NCI-H345 (cell line): ENCODE measurements at places on chromosomes 1 and 21.

- no peak for DNase-seq
These were observed 85.1 kb downstream of the PCSK9 start for GRCh38 chr1:55124470-55124869.

GRCh38 chr21:41477641-41478318 is 30.2 kb downstream of the TMPRSS2 start:
- DNase-seq = peak; percentile 87

- no peak for DNase-seq
These were observed 18.0 kb downstream of the FRRS1 start for GRCh38 chr1:99748419-99748818.

DNA sequence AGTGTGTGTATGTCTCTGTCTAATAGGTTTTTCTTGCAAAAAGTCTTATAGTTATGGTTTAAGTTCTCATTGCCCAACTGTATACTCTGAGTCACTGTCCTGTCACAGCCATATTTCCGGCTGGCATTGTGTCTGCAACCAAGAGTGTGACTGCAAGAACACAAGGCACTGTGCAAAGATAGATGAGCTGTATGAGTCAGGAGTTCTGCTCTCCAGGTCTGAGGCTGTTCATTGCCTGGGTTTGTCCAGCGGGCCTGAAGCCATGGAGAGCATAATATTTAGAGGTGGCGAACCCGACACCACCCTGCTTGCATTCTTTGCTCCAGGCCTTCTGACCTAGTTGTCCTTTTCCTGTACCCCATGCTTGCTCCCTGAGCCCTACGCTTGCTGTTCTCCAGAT is 50.9 kb upstream of the CNIH3 start:
- no peak for DNase-seq

GRCh38 chr1:221263831-221264767 is 384.9 kb downstream of the HLX start:
- DNase-seq = peak; percentile 45

- DNase-seq = no peak
These were observed 69.6 kb downstream of the GBP6 start for GRCh38 chr1:89433421-89433820.

- no peak for DNase-seq
These were observed 482 bp upstream of the MTR start for GRCh38 chr1:236794585-236795034.

DNA sequence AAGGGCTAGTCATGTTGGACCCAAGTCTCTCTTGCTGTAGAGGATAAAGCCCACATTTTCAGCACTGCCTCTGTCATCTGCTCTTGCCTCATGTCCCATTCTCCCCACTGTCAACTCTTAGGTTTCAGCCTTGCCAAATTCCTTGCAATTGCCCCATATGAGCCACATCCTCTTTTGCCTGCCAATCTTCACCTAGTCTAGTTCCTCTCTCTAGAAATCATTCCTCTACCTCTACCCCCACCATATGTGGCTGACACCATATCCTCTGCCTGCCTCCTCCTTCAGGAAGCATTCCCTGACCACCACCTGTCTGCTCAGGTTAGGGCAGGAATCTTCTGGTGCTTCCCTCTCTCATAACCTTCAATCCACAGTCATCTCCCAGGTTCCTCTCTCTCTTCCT is 38.2 kb downstream of the SLC9A1 start:
- no peak for DNase-seq

DNA sequence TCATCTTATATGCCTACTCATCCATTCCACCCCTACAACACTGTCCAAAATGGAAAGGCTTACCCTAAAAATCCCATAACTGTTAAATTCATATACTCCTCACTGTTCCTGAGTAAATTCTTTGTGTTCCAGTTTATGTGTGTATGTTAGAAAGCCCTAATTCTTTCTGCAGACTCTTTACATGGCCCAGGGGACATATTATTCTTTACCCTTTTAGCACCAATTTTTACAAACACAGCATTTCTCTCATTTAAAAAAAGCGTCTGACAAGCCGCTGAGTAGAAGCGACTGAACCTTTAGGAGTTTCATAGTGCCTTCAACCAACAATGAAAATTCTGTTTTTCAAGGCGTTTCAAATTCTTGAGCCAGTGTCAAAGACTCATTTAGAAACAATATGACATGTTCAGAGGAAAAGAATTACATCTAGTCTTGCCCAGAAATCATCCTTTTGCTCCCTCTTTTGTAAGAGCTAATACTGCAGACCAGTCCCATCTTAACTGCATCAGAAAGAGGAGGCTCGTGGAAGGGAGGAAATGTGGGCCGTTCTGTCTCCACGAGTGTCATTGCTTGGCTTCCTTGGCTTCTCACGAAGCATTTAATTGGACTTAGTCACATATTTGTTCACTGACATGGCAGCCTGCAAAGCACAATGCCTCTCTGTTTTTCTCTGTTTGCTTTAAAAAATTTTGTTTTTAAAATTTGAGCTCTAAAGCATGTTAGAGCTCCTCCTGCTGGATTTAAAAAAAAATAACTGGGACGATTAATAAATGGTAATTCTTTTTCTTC is 21.3 kb upstream of the C1orf105 start:
- DNase-seq = peak; percentile 5

- DNase-seq = no peak
These were observed 3.7 kb upstream of the LRP8 start for GRCh38 chr1:53331446-53332185.

GRCh38 chr21:46055863-46056281 is 42.0 kb upstream of the COL6A2 start:
- DNase-seq = no peak

DNA sequence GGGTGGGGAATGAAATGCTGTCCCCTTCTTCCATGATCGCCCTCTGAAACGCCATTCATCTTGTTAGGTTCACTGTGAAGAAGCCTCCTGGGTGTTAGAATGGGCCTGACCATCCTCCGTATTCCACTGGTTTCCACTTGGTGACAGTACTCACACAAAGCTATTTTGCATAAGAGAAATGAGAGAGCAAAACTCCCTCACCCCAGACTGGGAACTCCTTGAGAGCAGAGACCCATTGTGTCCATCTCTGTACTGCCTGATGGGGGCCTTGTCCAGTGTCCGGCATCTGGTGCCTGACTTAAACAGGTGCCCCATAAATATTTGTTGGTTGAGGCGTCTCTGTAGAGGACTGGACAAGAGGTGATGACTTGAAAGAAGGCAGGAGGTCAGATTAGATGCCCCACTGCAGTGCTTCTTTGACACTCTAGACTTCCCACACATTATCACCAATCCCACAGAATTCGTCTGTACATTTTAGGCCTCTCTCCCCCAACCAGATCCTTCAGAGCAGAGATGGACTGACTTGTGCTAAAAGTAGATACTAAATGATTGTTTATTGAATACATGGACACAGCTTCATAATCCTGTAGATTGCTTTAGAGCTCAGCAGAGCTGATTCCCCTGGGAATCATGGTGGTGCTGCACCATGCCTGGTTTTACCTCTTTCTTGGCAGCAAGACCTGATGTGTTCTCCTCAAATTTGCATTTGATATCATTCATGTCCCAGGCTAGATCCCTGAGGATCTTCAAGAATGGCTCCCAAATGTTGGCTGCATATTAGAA is 22.4 kb upstream of the KCNA2 start:
- no peak for DNase-seq

GRCh38 chr1:2983319-2983705 is 38.0 kb upstream of the ACTRT2 start:
- DNase-seq = no peak

DNA sequence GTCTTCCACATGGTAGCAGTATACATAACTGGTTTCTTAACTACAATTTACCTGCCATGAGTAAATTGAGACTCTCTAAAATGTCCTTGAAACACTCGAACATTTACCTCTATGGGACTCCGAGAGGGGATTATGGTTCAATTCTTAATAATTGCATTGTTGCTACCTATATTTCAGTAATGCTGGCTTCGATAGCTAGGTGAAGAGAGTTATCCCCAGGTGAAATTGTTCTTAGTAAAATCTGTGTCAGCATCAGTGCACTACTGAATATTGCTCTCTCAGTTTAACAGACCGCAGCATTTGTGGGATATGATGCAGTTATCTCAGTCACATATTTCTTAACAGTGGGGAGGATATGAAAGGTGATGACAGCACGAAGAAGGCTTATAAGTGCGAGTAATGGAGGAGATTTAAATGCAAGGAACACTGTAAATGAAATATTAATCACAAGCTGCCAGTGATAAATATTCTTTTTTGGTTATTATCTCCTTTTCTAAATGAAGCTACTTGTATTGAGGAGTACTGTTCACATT is 801.9 kb downstream of the BRINP3 start:
- no peak for DNase-seq

DNA sequence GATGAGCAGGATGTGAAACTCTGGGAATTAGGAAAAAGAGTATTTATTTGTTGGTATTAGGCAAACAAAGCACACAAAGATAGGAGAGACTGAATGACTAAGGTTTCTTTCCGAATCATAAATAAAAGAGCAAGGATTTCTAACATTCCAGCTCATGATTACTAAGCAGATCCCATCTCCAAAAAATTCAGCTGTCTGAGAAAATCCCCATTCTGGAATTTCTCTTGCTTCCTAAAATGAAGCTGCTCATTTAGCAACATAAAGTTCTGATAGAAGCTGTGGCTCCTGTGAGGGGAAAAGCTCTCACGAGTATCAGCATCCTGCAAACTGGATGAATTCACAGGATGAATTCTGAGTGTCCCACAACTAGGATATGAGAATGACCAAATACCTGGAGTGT is 6.7 kb upstream of the SH2D5 start:
- no peak for DNase-seq

DNA sequence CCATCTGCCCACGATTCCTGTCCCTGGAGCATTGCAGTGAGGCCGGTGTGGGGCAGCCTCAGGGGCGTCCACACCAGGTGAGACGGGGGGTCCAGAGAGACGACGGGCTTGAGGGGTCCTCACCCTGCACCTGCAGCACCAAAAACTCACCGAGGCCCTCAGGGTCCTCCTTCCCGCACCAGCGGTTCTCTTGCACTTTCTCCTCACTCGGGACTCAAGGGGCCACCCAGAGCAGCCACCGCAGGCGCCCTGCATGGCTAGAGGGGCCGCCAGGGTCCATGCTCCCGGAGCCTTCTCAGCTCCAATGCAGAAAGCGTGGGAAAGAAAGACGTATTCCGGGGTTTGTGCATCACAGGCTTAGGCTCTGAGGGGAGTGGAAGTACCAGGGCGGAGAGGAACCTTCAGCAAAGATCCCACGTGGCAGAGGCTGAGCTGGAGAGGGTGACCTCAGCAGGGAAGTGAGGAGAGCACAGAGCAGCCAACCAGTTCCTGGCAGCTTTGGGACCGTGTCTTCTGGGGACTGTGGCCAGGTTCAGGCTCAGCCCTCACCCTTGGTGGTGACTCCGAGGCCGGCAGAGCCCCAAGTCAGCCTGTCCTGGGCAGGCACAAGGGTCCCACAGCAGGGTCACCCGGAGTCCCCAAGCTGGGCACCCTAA is 19.5 kb upstream of the COL6A2 start:
- no peak for DNase-seq

DNA sequence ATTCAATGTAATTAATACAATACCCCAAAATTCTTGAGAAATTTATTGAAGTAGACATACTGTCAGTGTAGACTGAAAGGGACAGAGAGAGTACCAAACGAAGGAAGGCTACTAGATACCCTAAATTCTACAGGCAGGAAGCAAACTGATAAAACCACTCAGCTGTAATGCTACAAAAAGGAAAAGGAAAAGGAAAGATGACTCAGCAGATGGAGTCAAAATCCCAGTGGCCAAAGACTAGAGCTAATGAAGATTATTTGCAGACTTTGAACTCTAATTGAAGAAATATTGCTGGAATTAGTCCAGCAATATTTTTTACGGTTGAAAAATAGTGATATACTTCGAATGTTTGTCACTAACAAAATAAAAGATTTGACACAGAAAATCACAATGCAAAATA is 671.9 kb downstream of the BRINP3 start:
- DNase-seq = no peak

- DNase-seq = no peak
These were observed 10.8 kb downstream of the IL24 start for GRCh38 chr1:206908038-206908437.

DNA sequence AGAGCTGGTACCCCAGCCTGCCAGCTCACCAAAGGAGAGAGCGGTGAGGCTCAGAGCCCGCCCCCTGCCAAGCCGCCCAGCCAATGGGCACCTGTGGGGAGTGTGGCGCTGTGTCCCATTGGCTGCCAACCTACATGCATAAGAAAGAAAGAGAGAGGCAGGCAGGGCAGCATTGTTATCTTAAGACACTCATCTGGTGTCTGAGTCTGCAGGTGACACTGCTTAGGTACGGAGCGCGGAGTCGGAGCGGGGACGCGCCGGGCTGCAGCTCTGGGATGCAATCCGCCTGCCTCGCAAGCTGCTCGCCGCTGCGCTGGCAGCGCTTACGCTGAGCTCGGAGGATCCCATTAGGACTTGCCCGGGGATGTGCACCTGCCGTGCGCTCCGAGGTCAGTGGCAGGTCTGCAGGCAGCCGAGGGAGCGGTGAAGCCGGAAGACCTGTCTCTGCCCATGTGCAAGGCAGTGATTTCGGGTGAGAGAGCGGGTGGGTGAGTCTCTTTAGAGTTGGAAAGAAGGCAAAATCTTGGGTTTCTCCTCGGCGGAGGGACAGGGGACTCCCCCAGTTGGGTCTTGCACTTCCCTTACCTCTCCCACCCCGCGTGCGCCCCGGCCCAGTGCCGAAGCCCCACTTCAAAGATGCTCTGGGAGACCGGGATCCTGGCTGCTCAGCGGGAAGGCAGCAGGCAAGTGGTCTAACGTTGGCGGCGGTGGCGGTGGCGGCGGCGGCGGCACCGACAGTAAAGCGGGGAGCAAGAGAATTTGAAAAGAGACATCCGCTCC is at the start of gene BRINP2:
Gene BRINP2 (plus strand): TSS at position 203 of the 780 bp plus-strand sequence. CDS start 58,919 bp downstream, outside the sequence.
- DNase-seq = peak; percentile 83

GRCh38 chr1:163381487-163382184 is 59.9 kb downstream of the NUF2 start:
- no peak for DNase-seq

- DNase-seq = no peak
These were observed 46.4 kb upstream of the ADGRL4 start for GRCh38 chr1:79052829-79053449.

DNA sequence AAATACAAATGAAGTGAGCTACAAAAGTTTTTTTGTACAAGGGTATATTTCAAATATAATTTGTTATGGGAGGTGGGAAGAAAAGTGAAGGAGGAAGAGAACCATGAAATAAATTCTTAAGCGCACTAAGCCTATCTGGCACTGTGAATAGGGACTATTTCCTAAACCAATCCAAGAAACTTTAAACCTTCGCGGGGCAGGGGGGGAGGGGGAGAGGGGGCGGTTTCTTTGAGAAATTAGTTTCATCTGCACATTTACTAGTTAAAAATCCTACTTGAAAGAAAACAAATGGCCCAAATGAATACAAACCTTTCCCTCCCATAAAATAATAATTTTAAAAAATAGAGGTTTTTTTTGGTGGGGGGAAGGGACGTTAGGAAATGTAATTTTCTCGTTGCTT is 364 bp downstream of the GOLPH3L start:
- DNase-seq = peak; percentile 35

DNA sequence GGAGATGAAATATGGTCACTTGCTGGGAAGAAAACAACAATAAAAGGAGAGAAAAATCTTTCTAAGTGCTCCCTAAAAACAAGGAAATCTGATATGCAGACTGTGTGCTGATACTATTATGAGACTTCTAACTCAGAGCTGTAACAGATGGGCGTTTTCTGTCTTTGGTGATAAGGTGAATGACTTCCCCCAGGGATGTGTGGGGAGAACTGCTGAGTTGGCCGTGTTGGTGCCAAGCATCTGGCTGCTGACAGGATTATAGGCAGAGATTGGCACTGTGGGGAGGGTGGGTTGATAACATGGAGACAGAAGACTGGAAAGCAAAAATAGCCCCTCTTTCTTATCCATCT is 438.5 kb upstream of the PLXNA2 start:
- no peak for DNase-seq
